ENCODE measurements at places on chromosomes 7 and 10.
A peak's percentile ranks its signal among the peaks of the same experiment; 100 is the strongest.

GRCh38 chr10:78736926-78737630, 331.7 kb upstream of the ZMIZ1 start:
- DNase-seq, result no peak

DNA sequence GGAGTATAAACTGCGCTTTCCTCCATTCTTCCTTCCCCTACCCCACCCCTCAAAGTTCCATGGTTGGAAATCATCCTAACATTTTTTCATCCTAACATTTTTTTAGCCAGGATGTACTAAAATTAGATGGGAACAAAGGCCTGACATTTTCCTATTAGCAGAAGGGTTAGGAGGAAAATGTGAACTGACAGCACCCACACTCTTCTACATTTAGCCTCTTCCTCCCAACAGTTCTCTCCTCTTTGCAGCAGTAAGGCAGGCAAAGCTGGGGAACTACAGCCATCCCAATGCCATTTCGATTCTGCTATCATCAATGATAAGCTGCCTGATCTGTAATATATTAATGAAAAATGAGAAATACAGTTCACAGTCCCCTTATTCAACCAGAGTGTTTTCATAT, 11.4 kb upstream of the FAM53B start:
- DNase-seq, result no peak

GRCh38 chr10:95183271-95184230, 10.5 kb upstream of the ACSM6 start:
- DNase-seq, result peak; percentile 93

DNA sequence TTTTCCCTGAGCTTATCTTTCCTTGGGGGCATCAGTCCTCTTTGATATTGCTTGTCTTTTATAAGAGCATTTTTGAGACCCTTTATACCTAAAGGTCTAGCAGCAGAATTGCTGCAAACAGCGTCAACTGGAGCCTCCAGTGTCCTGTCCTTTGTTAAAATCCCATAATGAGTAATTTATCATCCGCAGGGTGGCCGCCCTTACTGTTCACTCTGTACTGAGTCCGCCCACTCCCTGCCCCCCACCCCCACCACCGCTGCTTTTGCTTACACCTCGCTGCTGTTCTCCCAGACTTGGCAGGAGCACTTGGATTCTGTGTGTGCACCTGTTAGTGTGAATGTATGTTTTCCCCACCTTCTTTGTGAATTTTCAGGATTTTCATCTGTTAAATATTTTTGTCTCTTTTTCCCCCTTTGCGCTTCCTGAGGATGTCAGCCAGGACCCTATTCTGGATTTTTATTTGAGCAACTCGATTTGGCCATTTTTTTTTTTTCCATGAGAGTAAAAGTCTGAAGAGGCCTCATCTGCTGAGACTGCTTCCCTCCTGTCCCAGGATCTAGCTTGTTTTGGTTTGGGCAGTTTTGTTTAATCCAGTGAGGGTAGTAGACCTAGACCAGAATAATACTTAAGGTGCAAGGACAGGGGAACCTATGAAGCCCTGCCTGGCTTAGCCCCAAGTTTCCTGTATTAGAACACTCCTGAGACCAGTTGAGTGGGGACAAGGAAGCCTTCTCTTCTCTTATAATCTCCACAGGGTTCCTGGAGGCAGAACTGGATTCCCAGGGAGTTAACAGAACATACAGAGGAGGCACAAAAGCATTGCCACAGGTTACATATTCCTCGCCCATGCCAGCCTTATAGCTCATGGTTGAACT, 8.2 kb downstream of the AGFG2 start:
- DNase-seq, result peak; percentile 58

- no peak for DNase-seq
Measured at GRCh38 chr7:120259386-120259785, 13.6 kb upstream of the KCND2 start.

DNA sequence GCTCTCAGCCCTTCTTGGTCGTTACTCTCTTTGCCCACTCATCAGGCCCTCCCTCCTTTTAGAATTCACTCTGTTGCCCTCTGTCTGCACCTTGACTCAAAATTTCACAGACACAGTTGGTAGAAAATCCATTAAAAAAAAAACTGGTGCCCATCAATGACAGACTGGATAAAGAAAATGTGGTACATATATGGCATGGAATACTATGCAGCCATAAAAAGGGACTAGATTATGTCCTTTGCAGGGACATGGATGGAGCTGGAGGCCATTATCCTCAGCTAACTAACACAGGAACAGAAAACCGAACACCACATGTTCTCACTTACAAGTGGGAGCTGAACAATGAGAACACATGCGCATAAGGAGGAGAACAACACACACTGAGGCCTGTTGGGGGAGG, 115.7 kb downstream of the PARP12 start:
- DNase-seq, result no peak

- DNase-seq, result no peak
Measured at GRCh38 chr7:87625101-87625500, 3.1 kb upstream of the RUNDC3B start.

DNA sequence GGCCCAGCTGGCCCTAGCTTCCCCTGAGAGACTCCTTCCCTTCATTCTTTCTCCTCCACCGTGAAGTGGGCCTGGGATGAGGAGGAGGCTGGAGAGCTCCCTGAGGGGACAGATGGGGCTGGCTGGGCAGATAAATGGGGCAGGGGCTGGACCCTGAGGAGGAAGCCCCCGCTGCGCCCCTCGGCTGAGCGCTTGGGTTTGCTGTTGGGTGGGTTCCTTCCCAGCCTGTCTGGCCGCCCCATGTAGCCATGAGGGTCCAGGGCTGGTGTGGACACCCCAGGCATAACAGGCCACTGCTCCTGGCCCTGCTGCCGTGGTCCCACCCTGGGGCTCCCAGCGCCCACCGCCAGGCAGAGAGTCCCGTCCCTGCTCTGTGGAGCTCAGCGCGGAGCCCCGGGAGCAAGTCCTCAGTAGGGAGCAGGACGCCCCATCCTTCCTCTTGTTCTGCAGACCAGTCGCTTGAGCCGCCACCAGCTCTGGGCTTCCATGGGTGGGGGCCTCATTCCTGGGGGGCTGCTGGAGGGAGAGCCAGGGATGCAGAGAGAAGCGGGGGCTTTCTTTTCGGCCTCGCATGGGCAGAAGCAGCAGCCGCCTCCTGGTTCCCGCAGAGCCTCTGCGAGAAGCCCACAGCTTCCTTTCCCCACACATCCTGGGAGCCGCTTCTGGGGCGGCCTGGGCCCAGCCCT, 266.4 kb upstream of the TCERG1L start:
- no peak for DNase-seq

GRCh38 chr10:79498291-79498829, 14.0 kb upstream of the EIF5AL1 start:
- DNase-seq, result no peak

- no peak for DNase-seq
Measured at GRCh38 chr10:126052171-126052570, 155.8 kb downstream of the FANK1 start.

- no peak for DNase-seq
Measured at GRCh38 chr10:44424957-44425356, 40.1 kb upstream of the CXCL12 start.

DNA sequence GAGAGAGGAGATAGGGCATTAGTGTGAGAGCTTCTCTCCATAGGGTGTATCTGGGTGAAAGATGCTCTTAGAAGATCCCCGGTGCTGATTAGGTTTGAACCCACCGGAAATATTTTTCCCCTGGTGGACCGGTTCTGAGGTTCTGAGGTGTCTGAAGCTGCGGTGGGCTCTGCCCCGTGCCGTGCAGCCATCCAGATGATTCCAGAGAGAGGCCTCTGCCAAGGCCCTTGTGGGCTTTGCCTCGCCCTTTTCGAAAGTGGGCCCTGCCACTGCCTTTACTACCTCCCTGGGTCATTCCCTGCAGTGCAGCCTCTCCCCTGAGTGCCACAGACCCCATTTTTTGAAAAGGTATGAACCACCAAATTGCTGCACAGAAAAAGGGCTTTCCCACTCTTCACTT, 2.8 kb downstream of the GIMAP8 start:
- no peak for DNase-seq

GRCh38 chr7:114130866-114131265, 212.1 kb upstream of the PPP1R3A start:
- DNase-seq, result no peak
